NCI-H2171 treated with DMSO at 0.1 percent for 48 hours (cell line): ENCODE measurements at places on chromosomes 2 and 18.
A peak's percentile ranks its signal among the peaks of the same experiment; 100 is the strongest.

- no peak for DNase-seq
These were observed 21.0 kb downstream of the CCT7 start for GRCh38 chr2:73255007-73255644.

GRCh38 chr18:48850822-48851598, 99.8 kb downstream of the SMAD7 start:
- DNase-seq: no peak

DNA sequence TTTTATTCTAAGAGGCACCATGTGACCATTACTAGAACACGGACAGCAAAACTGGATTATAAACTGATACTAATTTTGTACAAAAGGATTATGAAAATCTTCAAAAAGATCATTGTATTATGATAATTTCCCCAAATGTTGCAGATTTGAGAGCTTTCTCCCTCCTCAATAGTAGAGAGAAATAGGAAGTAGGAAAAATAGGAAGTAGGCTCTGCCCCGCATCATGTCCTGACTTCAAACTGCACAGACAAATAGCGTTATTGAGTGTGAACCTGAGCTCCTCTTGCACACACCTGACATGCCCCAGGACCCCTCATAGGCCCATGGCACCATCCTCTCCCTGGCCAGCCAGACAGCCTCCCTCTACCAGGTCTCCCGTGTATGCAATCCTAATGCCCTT, 25.4 kb downstream of the CHRNA1 start:
- DNase-seq: no peak

DNA sequence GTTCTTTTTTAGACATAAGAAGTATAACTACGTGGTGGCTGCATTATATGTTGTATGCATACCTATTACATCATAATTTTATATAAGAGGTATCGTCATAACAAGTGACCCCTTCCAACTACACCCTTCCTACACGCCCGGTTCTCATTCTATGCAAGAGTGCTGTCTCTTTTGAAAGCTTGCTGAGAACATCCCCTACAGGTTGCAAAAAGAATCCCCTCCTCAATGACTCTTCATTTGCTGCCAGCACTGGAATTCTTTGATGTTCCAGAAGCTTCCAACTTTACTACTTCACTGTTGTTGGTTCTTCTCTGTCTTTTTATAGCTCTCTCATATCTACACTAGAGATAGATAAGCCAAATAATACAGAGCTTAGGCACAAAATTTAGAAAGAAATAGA, 66.4 kb downstream of the CDH7 start:
- DNase-seq: no peak

GRCh38 chr2:59237311-59237710, 996.2 kb upstream of the FANCL start:
- DNase-seq: no peak

GRCh38 chr2:130370490-130370889, 14.6 kb downstream of the PTPN18 start:
- no peak for DNase-seq

DNA sequence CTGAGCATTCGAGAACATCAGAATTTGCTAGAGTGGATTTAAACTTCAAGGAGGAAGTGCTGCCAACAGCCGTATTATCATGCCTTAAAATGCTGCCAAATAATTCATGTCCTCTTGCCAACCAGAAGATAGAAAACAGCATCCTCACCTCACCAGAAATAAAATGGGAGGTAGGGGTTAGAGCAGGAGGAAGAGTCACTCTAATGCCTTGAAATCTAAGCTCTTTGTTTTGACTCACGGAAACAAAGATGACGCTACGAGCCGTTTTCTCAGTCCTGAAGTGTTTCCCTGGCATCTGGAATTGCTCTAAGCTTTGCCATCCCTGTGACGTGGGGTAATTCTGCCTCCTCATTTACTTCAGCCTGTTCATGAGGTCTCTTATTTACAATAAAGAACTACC, 97.1 kb downstream of the PRPF40A start:
- DNase-seq: no peak

DNA sequence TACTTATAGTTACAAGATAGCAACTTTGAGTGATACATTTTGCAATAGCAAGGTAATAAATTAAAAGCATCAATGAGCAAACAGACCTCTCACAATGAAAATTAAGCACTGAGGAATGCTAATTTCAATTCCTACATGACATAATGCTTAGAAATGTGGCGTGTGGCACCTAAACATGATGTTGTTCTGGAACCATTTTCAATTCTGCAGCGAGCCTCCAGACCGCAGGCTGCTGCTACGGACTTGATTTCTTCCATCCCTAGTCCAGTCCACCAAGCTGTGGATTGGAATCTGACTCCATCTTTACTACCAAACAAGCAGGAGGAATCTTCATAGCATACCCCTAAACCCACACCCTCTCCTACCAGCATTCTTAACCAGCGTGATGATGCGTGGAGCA, 58.7 kb upstream of the ZNF397 start:
- DNase-seq: no peak

GRCh38 chr2:237171396-237171795, 85.7 kb downstream of the COPS8 start:
- peak; percentile 12 for DNase-seq

DNA sequence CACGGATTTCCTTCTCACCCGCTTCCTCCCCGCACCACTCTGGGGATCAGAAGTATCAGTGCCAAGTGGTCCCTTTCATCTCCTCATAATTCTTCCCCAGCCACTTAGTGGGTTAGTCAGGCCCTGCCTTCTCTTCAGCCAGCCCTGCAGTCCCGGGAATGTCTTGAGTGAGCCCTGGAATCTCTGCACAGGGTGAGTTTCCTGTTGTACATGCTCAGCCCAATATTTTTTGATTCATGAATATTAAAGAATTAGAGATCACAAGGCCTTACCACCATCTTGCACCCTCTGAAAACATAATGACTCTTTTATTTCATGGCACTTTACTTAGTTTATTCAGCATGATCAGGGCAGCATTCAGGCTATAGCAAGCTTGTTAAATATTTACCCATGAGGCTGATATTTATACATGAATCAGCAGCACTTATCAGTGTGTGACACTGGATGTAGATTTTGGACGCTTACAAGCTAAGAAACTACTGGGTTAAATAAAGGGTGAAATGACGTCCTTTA, 159.4 kb upstream of the FOSL2 start:
- no peak for DNase-seq

GRCh38 chr18:69209761-69210160, 190.9 kb upstream of the DOK6 start:
- peak; percentile 32 for DNase-seq

- no peak for DNase-seq
These were observed 766 bp downstream of the TMEM17 start for GRCh38 chr2:62505109-62505749.

DNA sequence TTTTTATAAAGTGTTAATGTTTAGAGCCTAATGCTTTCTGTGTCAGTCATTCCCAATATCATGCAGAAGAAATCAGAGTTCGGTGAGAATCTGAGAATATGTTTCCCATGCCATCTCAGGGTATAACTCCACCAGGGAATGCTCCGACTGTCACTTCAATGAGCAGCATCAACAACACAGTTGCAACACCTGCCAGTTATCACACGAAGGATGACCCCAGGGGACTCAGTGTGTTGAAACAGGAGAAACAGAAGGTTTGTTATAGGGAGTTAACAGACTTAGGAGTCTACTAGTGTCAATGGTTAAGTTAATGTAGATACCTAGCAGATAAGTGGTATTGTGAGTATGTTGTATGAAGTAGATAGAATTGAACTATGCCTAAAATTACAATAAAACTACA, 31.0 kb downstream of the VAPA start:
- DNase-seq: peak; percentile 89

DNA sequence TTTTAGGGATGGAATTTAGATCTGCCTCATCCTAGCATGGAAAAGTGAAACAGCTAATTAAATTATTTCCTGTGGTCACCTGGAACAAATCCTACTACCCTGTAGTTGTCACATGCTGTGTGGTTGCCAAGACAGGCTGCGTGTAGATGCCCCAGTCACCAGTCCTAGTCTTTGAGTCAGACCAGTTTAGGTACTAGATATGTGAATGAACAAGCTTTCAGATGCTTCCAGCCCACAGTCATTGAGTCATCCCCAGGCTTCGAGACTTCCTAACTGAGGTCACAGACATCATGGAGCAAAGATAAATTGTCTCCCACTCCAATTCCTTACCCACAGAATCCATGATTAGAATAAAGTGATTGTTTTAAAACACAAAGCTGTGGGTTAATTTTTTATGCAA, 35.8 kb upstream of the GRB14 start:
- no peak for DNase-seq

DNA sequence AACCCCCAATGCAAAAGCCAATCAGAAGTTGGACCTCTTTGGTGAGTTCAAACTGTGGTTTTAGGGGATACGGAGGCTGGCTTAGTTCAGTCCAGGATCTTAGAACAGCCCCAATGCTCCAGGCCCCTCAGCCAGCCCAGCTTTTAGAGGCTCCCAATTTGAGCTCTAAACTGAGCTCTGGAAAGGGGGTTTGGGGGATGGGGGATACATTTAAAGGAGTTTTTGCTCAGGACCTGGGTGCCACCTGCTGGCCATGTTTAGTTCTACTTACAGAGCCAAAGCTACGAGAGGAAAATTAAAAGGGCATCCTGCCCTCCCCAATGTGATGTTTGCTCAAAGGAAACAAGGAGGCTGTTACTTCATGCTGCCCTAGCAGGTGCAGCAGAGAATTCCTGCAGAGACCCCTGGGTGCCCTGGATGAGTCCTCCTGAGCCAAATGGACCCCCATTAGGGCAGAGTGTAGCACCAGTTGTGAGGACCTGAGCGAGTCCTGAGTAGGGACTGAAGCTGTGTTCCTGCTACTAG, 15.9 kb upstream of the TMEM214 start:
- DNase-seq: peak; percentile 56

DNA sequence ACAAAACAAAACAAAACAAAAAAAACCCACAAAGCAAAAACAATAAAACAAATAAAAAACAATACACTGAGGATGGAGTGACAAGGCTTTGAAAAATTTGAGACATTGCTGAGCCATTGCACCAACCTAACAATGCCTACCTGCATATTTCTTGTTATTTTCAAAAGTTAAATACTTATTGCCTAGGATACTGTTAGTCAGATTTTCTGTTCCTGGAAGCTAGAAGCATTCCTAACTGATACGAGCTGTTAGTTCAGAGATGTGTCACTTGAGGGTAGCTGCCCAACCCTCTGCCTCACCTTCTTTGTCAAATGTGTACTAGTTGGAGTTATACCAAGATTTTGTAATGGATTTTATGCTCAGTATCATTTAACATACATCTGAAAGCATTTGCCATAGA, 187.2 kb downstream of the TXNL1 start:
- no peak for DNase-seq

DNA sequence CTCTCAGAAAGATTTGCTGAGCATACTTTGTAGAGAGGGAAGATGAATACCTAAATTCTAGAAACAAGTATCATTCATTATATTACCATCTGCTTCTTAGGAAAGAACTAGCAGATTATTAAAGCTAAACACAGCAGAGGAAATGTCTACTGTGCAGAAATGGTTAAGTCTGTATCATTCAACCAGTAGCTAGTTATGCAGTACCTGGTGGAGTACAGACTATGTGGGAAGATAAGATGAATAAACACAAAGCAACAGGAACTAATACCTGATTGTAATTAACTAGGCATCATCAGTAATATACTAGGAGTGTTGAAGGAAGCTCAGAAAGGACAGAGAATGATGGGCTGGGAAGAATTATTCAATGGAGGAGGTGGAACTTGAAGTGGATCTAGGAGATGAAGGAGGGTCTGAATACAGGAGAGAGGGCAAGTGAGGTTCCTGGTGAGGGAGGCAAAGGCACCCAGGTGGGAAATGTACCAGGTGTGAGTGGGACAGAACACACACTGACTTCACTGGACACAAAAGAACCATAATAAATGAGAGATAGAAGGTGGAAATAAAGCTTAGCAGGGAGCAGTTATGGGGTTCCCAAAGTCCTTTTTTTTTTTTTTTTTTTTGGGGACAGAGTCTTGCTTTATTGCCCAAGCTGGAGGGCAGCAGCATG, 9.5 kb downstream of the WDFY1 start:
- DNase-seq: no peak

DNA sequence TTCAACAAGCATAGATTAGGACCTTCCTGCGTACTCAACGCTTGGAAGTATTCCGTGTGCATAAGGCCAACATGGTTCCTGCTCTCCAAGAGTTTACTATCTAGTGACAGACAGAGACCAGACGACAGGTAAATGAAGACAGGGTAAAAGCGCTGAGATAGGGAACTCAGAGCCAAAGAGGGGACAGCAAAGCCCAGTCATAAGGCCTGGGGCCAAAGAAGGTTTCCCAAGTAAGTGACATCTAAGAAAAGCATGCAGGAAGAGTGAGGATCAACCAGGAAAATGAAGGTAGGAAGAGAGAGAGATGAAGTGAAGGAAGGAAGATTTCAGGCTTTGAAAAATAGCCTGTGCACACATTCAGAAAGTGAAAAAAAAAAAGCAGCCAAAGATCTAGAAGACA, 76.9 kb upstream of the CDH20 start:
- no peak for DNase-seq

DNA sequence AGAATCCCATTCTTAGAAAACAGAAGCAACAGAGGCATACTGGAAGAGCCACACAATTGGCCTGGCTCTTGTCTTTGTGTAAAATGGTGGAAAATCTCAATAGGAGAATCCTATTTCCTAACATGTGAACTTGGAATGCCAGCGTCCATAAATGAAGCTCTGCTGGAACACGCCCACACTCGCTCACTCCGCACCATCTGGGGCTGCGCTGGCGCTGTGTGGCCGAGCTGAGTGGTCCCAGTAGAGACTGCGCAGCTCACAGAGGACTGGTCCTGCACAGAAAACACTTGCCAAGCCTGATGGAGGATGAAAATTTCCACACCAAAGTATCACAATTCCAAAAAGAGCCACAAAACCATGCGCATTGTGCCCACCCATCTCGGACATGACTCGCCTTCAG, 56.2 kb downstream of the PXDN start:
- no peak for DNase-seq

- no peak for DNase-seq
These were observed 114.0 kb downstream of the PIEZO2 start for GRCh38 chr18:11035376-11035775.

DNA sequence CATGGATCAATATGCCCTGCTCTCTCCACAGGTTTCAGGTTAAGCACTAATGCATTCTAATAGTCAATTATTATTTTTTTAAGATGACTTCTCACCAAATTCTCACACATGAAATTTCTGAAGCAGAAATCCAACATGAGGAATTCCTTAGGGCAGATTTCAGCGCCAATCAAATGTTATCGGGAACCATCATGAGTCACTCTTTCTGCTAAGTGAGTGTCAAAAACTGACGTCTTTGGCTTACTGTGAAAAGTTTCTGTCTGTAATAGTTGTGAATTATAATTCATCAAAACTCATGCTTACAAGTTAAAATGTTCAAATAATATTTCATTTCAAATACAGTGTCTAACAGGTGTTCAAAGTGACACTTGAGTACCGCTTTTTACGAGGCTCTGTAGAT, 1038.6 kb downstream of the SOCS6 start:
- no peak for DNase-seq
